Osteoblast (primary cell): ENCODE measurements at places on chromosomes 2 and 18.

GRCh38 chr18:23992089-23992940 is 22.2 kb upstream of the TTC39C start:
- no peak for DNase-seq

- DNase-seq, result peak; percentile 100
Observed at GRCh38 chr2:232901736-232902578, 31.9 kb downstream of the SNORC start.

GRCh38 chr2:99878581-99879350 is 263.6 kb downstream of the AFF3 start:
- DNase-seq, result no peak

DNA sequence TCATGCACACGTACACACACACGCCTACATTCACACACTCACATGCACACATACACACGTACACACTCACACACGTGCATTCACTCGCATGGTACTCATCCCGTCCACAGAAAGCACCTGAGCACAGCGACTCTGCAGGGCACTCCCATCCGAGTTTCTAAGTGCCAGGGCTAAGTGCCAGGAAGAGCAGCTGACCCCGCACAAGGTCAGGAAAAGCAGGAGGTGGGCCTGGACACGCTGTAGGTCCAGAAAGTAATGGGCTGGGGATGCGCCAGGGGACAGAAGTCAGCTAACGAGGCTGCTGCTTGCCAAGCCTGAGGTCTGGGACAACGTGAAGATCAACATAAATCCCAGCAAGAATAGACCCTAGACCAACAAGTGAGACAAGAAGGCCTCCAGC is 15.8 kb downstream of the ADI1 start:
- peak; percentile 51 for DNase-seq

DNA sequence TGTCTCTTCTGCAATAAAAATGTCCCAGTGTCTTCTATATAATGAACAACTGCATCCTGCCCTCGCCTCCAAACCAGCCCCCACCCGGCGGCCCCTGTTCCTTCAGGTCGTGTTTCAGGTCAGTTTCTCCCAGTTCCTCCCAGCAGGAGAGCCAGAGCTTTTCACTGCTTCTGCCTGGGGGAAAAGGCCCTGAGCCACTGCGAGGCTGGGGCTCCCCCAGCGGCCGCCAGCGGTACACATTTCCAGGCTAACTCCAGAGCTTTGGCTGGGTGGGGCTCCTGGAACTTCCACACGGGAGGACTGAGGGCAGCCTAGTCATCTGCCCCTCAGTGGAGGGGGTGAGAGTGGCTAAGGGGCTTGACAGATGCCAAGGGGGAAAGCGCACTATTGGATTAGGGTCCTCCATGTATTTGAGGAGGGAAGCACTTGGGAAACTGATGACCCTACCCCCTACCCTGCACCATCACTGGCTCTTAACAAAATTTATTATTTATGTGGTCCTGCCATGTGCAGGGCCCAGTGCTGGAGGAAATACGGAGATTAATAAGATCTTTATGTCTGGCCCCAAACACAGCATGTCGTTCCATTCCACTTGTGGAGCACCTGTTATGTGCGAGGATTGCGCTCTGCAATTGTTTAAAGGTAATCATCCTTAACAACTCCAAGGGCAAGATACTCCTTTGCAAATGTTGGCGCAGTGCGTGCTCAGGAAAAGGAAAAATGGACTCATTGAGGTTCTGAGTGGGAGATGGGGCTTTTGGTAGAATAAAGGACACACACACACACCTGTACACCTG is 17.3 kb upstream of the CYS1 start:
- peak; percentile 98 for DNase-seq

GRCh38 chr2:170690640-170691039 is 24.5 kb upstream of the SP5 start:
- DNase-seq, result no peak

DNA sequence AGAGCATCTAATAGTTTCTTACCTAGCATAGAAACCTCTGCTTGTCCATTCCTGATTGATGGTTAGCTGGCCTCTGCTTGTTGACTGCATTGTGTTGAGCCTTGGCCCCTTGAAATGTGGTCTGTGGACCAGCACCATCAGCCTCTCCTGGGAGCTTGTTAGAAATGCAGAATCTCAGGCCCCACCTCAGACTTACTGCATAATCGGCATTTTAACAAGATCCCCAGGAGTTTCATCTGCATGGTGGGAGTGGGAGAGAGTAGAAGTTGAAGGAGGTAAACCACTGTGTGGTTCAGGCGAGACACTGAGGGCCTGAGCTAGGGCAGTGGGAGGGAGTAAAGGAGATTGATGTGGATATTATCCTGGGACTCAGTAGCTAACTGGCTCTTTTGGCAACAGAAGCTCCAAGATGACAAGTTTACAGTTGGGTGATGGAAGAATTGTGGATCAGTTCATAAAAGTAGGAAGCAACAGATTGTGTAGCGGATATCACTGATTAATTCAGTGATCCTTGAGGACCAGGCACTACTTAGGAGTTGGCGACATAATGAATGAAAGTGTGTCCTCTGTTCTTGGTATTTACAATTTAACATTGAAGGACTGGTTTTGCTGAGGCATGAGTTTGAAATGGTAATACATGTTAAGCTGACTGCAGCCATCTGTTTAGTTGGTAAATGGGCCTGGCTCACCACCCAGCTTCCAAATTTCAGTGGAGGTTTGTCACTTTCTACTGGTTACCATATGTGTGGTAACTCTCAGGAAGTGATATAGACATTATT is 20.9 kb downstream of the PHLPP1 start:
- no peak for DNase-seq

DNA sequence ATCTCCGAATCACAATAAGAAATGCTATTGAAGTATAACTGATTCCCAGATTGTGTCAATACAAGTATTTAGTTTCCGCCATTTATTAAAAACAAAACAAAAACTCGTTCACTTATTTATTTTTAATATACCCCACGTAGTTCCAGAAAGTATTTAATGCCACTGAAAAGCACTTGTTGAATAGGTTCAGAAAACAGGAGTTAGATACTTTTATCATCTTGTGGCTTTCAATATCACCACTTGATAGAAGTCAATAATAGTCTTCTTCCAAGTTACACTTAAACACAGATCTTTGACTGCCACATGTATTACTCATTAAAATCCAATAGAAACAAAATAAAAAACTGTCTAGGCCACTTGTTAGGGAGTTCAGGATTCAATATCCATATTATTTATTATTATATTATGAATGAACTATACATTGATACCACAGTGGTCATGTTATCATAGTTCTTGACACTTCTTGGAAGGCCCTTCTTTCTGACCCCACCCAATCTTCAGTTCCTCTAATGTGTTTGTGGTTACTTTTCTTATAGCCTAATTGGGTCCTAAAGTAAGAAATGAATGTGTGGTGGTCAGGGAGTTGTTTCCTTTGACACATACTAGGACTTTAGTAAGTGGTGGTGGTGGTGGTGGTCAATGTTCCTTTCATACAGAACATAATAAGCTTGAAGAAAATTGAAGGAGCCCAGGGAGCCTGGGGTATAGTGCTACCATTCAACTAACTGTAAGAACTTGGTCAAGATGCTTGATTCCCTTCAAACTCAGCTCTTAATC is 221.3 kb upstream of the ITGA4 start:
- DNase-seq, result no peak

- DNase-seq, result no peak
Observed at GRCh38 chr2:121888189-121888557, 132.7 kb downstream of the TSN start.

DNA sequence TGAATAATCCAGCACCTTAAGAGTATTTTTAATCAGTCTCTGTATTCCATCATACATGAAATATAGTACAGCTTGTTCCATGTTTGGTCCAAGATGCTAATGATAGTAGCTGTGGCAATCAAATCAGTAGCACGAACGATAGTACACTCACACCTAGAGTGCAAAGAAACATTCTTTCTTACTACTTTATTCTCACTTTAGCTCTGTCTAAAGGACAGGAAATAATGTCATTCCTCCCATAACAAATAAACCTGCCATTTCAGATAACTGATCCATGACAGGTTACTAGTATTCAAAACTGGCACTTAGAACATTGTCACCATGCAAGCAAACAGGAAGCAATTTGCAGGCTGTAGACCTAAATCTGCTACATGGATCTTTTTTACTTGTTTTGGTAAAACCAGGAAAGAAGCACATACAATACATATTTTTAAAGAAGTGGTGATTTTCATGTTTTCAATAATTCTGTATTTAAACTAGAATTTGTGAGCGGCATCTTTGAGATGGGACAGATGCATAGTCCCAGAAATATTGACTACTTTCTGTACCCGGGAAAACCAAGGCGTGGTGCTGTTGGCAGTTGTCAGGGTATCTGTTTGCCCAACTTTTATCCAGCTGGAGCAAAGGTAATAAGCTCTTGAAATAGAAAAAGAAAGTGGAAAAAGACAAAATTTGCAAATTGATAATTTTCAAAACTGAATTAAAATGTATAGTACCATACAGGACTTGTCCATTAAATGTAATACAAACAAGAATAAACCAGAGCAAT is 49.5 kb downstream of the IKZF2 start:
- DNase-seq, result no peak
